ENCODE measurements at places on chromosomes 1 and 21.

DNA sequence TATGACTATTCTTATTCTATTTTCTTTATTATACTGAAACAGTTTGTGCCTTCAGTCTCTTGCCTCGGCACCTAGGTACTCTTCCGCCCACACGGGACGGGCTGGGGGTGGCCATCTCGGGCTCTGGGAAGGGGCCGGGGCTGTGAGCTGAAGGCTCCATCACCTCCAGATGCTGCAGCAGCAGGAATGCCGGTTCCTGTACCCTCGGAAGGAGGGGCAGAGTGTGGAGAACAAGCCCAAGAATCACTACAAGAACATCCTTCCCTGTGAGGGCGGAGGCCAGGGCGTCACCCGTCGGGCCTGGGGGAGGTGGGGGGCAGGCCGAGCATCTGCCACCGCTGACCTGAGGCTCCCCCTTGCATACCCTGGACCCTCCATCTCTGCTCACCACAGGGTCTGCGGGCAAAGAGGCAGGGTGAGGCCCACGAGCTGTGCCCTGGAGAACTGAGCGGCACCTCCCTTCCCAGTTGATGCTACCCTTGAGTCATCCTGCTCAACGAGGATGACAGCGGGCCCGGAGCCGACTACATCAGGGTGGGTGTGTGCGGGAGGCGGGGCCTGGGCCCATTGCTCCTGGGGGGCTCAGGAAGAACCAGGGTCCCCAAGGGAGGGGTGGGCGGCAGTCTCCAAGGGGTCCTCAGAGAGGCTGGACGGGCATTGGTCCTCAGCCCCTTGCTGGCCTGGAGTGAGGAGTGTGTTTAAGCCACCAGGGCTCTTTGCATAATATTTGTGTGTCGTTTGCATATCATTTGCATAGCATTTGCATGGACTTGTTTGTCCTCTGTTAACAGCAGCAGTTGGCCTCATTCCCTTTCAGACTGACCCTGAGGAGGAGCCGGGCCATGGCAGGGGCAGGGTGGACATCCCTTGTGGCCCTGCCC is 7.5 kb downstream of the RNF223 start:
- no peak for DNase-seq

DNA sequence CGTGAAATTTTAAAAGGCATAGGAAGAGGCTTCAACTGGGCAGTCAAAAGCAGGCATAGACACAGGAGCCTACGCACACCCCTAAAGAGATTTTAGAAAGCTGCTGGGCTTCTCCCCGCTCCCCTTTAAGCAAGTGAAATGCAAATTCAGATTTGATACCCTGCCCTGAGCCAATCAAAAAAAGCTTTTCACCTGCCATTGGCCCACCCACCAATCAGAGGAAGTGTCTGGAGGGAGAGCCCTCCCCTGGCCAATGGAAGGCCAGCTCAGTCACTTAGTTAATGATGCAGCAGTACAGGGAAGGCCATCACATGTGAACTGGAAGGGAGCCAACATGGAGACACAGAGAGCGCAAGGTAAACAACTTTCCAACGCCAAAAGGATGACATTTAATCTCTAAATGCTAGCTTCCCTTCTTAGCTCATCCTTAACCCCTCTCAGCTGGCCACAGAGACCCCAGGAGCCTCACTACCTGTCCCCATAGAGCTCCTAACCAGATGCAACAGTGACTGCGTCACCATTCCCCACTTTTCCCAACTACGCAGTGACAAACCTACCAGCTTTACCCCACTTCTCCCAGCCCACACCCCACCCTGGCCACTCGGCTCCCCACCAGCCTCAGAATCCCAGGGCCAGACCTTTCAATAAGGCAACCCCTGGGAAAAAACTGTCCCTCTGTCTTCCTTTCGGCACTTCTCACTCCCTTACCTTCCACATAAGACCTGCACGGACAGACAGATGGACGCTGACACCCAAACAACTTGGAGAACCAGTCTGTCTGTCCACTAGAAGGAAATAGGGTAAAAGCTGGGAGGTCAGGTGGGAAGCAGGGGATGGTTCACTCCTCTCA is 71.0 kb downstream of the CD46 start:
- peak; percentile 94 for DNase-seq

GRCh38 chr1:59696421-59697115 is 118.2 kb upstream of the HOOK1 start:
- DNase-seq = no peak

DNA sequence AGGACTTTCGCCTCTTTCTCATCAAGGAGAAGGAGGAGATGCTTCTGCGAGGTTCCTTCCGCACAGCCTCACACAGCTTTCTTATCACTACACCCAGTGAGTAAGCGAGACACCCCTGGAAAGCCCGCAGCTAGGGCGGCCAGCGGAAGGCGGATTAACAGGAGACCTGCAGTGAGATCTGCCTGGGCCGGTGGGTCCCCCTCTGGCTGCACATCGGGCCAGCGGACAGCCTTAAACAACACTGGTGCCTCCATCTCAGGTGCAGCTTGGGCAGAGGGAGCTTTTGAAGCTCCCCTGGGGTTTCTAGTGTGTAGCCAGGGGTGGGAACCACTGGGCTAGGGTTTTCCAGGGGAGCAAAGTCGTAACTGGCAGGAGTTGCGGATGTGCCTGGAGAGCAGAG is 17.5 kb upstream of the MTARC1 start:
- no peak for DNase-seq

DNA sequence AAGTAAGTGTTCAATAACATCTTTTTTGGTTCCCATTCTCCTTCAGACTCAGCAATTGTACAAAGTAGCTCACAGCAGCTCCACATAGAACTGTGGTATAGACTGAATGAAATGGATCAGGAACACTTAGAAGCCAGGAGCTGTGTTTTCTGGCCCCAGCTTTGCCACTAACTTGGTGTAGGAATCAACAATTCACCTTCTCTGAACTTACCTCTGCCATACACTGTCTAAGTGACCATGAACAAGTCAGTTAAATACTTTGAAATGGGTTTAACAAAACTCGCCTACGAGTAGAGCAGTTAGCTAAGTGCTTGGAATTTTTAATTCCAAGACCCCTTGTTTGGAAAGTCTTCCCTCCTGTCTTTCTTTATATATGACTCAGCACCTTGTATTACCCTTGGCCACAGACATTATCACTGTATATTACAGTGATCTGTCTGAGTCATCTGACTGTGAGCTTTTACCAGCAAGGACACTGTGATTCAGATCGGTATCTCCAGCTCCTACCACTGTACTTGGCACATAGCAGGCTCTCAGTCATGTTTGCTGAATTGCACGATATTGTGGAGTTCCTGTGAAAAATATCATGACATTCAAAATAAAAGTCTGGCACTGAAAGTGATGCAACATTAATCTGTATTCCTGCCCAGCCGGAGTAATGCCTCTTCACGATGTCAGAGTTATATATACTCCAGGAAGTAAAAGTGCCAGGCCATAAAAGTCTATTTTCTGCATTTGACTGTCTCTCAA is 101.7 kb upstream of the BEND5 start:
- DNase-seq = no peak

DNA sequence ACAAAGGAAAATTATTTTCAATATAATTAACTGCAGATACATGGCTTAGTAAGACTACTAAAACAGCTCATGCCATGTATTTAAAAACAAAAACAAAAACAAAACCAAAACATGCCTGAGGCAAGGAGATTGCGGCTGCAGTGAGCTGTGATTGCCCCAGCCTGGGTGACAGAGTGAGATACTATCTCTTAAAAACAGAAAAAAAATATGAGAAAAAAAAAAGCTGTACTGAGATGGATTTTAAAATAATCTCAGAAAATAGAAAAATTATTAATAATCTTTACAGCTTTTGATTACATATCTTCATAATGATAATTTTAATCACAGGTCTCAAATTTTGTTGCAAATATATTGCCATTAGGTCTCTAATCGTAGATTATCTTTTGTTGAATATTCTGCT is 24.0 kb upstream of the LIN9 start:
- DNase-seq = no peak

GRCh38 chr1:62438163-62438562 is 1.3 kb downstream of the USP1 start:
- DNase-seq = no peak

DNA sequence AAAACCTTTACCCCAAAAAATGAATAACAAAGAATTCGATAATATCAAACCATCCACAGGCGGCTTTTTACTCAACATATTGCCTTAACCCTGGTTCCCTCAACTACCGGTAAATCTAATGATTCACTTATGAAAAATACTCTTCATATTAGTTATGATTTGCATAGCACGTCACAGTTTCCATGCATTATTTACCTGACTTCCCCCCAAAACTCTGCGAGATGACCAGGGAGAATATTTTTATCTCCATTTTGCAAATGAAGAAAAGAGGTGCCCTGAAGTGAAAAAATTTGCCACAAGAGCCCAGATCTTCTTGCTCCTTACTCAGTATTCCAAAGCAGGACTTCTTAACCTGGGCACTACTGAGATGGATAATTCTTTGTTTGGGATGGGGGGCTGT is 2.9 kb downstream of the JAK1 start:
- no peak for DNase-seq

DNA sequence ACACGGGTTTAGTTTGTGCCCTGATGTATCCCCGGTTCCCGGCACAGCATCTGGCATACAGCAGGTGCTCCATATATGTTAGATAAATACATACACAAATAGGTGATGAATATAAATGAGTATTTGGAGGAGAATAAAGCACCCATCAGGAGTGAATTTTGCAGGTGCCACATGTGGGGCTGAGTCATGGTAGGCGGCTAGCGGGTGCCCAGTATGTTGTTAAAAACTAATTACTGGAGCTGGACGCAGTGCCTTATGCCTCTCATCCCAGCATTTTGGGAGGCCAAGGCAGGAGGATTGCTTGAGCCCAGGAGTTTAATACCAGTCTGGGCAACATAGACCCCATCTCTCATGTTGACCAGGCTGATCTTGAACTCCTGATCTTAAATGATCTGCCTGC is 16.7 kb upstream of the WASF2 start:
- DNase-seq = no peak

- no peak for DNase-seq
Measured at GRCh38 chr1:43766818-43767525, 59.6 kb downstream of the ST3GAL3 start.

GRCh38 chr1:94326329-94326728 is 88.9 kb upstream of the ARHGAP29 start:
- DNase-seq = no peak
